GM12892 (cell line): ENCODE measurements at places on chromosomes 12 and 14.

- no peak for DNase-seq
These were observed 1.1 kb upstream of the CKAP4 start for GRCh38 chr12:106248846-106249371.

- no peak for DNase-seq
These were observed 35.3 kb downstream of the MIPOL1 start for GRCh38 chr14:37232907-37233481.

DNA sequence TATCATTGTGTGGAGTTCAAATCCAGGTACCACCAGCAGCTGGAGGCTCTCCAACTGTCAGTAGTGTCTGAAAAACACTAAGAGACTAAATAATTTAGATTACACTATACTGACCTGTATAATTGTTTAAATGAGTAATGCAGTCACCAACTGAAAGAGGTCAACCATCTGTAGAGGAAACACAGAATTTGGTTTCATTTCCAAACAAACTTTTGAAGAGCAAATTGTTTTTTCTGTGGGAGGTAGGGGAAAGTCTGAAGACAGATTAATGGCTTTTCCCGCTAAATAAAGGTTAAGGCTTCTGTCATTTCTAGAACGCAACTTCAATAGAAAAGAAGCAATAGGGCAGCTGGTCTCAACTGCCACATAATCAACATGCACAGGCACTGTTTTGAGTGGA, 462.6 kb downstream of the PRKD1 start:
- no peak for DNase-seq

DNA sequence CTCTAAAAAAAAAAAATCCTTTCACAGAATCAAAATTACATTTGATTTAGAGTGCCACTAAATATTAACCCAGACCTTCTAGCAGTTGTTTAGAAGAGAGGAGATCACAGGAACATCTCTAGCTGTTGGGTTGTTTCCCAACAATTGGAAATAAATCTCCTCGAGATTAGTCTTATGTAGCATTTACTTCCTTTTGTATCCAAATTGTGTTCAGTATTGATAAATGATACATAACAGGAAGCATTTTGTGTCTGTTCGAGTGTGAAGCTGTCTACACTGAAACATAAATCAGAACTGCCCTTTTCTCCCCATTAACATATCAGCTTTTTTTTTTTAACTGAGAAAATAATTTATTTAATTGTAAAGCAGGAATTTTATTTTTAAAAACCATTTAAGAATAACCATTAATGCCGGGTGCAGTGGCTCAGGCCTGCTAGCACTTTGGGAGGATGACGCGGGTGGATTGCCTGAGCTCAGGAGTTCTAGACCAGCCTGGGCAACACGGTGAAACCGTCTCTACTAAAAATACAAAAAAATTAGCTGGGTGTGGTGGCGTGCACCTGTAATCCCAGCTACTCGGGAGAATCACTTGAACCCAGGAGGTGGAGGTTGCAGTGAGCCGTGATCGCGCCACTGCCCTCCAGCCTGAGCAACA, 14.7 kb upstream of the CAND1 start:
- DNase-seq: no peak

DNA sequence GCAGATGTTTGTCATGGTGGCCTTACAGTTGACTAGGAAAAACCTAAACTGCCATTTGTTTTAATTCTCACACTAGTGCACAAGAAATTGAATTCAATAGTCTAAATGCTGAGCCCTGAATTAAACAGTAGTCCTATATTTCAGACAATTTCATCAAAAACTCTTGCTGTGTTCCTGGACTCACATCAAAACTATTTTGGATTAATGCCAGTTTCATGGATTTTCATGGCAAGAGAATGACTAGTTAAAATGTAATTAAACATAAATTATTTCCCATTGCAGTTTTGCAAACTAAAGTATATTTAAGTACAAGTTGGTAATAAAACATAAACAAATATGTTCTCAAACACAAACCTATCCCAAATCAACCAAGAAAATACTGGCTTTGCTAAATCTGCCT, 468.0 kb upstream of the PRICKLE1 start:
- no peak for DNase-seq

GRCh38 chr12:120761519-120761934, 35.9 kb downstream of the ACADS start:
- no peak for DNase-seq

DNA sequence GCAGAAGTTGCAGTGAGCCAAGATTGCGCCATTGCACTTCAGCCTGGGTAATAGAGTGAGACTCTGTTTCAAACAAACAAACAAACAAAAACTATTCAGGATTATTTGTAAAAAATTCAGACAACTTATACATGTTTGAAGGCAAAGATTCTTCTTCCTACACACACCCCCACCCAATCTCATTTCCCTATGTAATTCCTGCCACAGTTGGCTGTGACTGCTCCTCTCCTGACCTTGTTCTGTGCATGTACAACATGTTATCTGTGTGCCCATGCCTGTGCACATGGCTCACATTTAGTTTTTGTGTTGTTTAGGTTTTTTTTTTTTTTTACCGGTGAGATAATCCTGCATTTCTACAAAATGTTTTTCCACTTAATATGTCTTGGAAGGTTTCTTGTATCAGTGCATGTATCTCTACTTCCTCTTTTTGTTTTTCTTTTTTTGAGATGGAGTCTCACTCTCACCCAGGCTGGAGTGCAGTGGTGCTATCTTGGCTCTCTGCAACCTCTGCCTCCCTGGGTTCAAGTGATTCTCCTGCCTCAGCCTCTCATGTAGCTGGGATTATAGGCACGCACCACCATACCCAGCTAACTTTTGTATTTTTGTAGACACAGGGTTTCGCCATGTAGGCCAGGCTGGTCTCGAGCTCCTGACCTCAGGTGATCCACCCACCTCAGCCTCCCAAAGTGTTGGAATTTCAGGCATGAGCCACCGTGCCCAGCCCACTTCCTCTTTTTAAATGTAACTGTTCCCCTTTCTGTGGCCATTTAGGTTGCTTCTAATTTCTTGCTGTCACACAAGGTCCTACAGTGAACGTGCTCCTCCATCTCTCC, 8.7 kb downstream of the CFAP251 start:
- no peak for DNase-seq

GRCh38 chr12:63313139-63313538, 162.1 kb upstream of the AVPR1A start:
- no peak for DNase-seq

DNA sequence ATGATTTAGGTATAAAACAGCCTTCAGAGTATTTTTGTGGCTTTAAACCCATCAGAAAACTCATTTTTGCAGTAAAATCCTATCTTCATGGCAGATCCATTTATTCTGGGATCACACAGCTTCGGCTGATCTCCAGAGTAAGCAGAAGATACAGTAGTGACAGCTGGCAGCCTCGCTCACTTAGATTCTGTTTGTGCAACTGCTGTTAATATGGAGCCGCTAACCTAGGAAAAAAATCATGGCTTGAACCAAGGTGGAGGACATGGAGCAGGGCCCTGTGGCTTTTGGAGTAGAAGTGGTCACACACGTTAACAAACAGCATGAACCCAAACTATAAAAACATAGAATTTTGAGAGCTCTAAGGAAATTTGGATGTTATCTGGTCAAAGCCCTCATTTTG, 137.2 kb upstream of the ARHGAP5 start:
- no peak for DNase-seq
